ENCODE measurements at places on chromosomes 12 and 14. TPM values are rescaled to one million over a fixed set of nuclear protein-coding genes. Genes with fewer than 3 reads are reported as not detected.
A peak's percentile ranks its signal among the peaks of the same experiment; 100 is the strongest.

GRCh38 chr12:67701121-67701520, 52.6 kb downstream of the DYRK2 start:
- no peak for DNase-seq

Gene SLC38A4
- 11.4 TPM for total RNA-seq

DNA sequence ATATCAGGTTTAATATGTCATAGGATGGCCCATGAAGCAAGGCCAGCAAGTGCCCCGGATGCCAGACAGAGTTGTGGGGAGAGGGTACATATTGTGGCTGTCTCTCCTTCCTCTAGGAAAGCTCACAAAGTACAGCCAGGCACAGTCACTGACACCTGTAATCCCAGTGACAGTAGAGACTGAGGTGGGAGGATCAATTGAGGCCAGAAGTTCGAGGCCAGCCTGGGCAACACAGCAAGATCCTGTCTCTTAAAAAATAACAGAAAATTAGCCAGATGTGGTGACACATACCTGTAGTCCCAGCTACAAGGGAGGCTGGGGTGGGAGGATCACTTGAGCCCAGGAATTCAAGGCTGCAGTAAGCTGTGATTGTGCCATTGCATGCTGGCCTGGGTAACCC, 32.1 kb downstream of the SLC7A8 start:
- DNase-seq = no peak

- no peak for DNase-seq
Measured at GRCh38 chr12:98513379-98514322, 1.7 kb upstream of the TMPO start.

DNA sequence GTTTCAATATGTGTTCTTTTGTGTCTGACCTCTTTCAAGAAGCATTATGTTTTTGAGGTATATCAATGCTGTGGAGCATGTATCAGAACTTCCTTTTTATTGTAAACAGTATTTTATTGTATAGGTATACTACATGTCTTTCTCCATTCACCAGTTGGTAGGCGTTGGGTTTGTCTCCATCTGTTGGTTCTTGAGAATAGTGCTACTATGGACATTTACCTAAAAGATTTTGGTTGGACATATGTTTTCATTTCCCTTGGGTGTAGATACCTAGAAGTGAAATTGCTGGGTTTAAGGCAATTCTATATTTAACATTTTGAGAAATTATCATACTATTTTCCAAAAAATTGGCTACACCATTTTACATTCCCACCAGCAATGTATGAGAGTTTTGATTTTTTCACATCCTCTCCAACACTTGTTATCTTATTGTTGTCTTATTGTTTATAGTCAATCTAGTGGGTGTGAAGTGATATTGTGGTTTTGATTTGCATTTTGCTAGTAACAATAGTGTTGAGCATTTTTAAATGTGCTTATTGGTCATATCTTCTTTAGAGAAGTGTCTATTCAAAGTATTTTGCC, 409.2 kb downstream of the IPO8 start:
- no peak for DNase-seq

Gene AKAP5
- 3.4 TPM for total RNA-seq

GRCh38 chr12:130506844-130507243, 169.2 kb downstream of the PIWIL1 start:
- no peak for DNase-seq

DNA sequence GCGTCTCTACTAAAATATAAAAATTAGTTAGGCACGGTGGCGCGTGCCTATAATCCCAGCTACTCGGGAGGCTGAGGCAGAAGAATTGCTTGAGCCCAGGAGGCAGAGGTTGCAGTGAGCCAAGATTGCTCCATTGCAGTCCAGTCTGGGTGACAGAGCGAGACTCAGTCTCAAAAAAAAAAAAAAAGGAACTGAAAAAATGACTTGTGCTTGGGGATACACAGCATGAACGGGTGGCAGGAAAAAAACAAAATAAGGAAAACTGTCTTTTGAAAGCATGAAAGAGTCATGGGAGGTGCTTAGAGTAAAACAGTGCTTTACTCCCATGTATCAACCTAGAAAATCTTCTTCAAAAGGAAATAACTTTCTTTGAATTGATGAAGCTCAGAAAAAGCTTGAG, 80.8 kb downstream of the TMTC1 start:
- no peak for DNase-seq

DNA sequence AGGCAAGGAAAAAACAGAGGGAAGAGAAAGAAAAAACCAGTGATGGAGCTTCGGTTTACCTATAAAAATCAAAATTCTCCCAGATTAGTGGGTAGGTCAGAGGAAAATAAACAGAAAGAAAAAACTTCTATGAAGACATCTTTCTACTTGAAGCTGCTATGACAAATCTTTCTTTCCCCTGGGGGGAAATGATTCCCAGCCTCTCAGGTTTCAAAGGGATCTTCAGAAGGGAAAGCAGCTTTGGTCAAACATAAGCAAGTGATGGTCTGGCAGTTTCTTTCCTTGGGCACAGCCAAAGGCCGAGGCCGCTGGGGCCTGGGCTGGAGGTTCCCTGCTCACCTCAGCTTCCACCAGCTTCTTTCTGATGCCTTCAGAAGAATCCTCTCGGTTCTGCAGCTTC, 104.5 kb downstream of the PRKAB1 start:
- no peak for DNase-seq

GRCh38 chr14:104845834-104846441, 19.1 kb upstream of the CEP170B start:
- DNase-seq = no peak

DNA sequence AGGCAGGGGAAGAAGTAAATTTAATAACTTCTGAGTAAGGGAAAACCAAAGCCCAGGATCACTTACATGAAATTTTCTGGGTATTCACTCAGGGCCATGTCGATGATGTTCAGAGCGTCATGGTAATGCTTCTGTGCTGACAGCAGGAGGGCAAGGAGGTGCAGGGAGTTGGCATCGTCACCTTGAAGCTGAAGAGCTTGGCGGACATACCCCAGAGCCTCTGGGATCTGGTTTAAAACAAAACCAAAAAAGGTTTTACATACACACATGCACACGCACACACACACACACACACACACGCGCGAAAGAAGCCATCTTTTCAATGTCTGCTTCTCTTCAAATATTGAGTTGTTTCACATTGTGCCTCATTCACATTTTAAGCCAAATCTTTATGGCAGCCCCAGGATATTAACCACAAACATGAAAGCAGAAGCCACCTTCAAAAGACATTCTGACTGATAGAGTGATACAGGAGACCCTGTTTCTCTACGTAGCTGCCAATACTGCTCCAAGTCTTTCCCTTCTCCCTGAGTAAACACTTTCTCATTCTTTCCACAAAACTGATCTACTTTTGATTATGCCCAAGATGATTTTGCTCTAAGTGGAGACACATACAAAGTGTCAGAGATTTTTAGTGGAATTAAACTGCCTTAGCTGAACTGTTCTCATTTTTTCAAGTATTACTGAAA, 172.1 kb downstream of the TTC7B start:
- no peak for DNase-seq

DNA sequence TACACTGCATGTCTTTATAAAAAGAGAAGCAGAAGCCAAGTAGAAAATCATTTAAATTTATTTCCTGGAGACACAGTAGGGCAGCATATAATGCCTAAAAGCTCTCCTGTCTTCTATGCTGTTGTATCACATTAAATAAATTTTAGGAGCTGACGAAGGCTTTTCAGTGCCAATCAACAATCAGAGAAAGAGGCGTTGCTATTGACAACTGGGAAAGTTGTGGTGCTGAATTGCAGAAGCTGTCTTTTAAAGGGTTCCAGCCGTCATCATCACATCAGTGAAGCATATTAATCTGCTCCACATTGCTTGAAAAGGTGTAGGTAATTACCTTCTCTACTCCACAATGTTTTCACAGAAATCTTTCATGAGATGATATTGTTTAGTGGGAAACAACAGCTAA, 103.9 kb downstream of the FSCB start:
- DNase-seq = no peak

Gene TSPAN8
- total RNA-seq = not detected

GRCh38 chr14:36517242-36518030, 2.6 kb downstream of the NKX2-1 start:
- DNase-seq = peak; percentile 69

DNA sequence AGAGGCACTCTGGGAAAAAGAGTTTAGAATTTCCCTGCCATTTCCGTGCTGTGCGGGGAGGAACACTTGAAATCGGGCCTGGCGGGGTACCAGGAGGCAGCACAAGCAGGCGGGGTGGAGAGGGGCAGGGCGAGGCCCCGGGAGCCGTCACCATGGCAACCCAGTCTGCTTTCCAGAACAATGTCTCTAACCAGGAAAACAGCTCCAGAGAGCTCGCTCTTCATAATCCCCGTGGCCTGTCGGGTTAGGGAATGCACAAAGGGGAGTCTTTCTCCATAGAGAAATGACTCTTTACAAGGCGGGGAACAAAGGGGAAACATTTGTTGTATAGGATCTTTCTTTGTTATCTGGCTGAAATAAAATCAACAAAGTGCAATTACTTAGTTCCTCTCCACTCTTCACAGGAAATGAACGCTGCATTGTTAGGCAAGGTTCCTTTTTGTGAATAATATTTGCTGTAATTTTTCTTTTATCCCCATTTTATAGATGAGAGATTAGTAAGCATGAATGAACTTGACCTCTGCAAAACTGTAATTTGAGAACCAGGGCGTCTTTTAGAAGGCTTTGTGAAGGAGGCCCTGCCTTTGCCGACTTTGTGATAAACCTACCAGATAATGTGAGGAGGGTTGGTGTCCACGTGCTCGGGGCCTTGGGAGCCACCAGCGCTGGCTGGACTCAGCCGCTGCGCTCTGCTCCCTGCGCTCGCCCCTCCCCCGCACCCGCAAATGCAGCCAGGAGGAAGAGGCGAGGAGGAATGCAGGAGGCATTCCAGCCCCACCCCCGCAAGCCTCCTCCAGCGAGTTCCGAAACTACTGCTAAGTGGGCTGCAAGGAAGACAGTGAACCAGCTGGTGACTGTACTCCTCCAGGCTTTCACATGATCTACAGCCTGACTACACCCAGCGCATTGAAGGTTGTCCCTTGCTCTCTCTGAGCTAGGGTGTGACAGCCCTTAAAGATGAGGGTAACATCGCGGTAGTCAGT, 105.2 kb upstream of the ATF7IP start:
- DNase-seq = peak; percentile 87

DNA sequence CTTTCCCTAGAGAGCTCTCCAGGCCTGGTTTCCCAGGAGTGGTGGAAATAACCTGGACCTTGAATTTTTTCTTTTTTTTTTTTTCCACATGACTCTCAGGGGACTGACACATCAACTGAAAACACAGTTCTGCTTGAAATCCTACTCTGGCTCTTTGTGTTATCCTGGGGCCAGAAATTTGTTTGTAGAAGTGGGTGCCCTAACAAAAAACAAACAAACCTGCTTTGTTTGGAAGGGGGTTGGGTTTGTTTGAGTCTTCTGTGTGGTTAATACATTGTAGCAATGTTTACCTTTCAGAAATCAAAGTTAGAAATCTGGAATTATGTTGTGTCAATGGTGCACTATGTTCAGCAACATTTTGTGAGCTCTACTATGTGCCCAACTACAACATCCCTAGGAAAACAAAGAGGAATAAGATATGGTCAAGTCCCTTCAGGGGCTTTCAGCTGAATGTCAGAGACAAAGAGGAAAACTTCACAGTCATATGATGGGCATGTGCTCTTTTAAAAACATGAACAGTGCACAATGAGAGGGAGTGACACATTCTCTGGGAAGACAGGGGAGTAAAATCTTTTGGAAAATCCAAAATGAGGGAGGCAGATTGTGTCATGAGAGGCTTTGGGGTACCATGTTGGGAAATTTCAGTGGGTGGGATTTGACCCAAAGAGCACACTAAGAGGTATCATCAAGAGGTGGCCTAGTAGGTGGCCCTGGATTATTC, 1.5 kb upstream of the IGF1 start:
- DNase-seq = no peak

Gene KRT82
- total RNA-seq = not detected

DNA sequence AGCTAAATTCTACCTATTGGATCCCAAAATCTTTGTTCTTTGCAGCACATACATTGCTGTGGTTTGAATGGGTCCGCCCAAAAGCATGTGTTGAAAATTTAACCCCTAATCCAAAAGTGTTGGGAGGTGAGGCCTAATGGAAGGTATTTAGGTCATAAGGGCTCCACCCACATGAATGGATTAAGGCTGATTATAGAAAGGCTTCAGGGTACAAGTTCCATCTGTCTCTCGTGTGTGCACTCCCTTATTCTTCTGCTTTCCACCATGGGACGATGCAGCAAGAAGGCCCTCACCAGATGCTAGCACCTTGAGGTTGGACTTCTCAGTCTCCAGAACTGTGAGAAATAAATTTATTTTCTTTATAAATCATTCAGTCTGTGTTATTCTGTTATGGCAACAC, 190.9 kb downstream of the SOX5 start:
- no peak for DNase-seq

GRCh38 chr12:31460024-31460423, 130.9 kb downstream of the DENND5B start:
- no peak for DNase-seq

DNA sequence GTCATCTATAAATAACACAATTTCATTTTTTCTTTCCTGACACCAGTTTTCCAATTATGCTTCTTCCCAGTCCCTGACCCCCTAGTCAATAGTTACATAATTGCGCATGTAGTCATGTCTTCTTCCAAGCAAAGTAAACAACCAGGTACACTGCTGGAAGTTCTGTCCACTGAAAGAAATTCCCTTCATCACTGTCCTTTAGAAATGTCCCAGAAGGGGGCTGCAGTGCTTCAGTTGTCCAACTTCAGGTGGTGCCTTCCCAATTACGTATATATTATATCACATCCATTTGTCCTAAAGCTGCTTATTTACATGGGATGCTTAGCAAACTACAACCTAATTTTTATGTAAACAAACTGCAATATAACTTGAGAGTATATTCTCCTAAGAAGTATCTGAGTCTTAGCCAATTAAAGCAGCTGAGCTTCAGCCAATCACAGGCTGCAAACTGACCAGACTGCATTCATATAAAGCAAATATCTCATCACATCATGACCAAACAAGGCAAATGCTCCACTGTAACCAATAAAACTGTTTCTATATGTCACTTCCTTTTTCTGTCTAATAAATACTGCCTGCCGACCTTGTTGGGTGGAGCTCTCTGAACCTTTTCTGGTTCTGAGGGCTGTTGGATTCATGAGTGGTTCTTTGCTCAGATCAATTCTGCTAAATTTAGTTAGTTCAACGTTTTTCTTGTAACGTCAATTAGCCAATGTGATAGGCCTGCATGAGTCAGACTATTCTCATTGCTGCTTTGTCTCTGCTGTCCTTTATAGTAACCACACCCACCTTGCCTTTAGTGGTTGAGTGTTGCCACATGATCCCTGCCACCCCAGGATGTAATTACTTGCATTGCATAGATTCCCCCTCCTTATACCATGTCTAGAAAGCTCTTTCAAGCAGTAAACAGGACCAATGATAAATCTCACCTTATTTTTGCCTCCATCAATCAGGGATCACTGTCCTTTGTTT, 239.3 kb downstream of the ALG10B start:
- DNase-seq = no peak

Gene PITPNM2
- 10.1 TPM for total RNA-seq

Gene NXPH4
- total RNA-seq = 62.6 TPM

GRCh38 chr12:68207276-68207675, 18.3 kb downstream of the IL26 start:
- no peak for DNase-seq

DNA sequence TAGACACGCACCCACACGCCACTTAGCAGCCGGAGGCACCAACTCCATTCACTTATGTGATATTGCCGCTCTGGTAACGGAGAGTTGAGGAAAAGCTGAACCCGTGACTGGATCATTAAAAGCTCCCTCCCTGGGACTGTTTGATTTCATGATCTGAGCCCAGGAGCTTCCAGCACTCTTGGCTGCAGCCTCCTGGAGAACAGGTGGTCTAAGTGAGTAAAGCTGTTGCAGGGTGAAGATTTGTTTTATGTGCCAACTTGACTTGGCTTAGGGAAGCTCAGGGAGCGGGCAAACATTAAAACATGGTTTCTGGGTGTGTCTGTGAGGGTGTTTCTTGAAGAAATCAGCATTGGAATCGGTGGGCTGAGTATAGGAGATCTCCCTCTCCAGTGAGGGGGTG, 16.9 kb upstream of the TMEM132C start:
- no peak for DNase-seq

Data from osteocyte (in vitro differentiated cells).